Activated T-cell treated with anti-CD3 and anti-CD28 coated beads, Interleukin-2, amount 50 U/mL, for 72 hours (primary cell): ENCODE measurements at places on chromosomes 12 and 14. TPM values are rescaled to one million over a fixed set of nuclear protein-coding genes. Genes with fewer than 3 reads are reported as not detected.

- no peak overlapping the region for H3K4me3 ChIP-seq
- no peaks in the 10 kb centered on the region for H3K4me1 ChIP-seq
- no peak overlapping the region for H3K27ac ChIP-seq
- peaks cover 12% of the 10 kb centered on the region for H3K27me3 ChIP-seq
Observed at GRCh38 chr12:102851246-102851645, 65.8 kb downstream of the PAH start.

- DNase-seq = no peak
- H3K4me3 ChIP-seq = no peak overlapping the region
- H3K27me3 ChIP-seq = no peaks in the 10 kb centered on the region
- H3K27ac ChIP-seq = no peak overlapping the region
- H3K36me3 ChIP-seq = no peaks in the 10 kb centered on the region
Observed at GRCh38 chr14:55512421-55512820, 67.6 kb upstream of the KTN1 start.

DNA sequence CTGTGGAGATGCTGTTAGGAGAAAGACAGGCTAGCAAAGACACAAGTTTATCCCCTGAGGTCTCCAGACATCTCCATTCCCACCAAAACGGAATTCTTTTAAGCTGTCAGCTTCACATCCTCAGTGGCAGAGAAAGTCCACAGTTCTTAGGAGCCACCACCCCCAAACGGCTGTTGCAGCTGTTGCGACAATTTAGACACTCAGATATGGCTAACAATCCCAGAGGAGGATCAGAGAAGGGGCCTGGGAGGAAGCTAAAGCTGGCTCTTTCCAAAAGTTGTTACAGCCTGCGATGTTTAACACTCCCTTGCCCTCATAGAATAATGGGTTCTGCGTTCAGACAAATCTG lies 1.9 kb upstream of the ATP5MC2 start:
- no peak for DNase-seq
- no peak overlapping the region for H3K27ac ChIP-seq
- H3K4me3 ChIP-seq = peak overlapping the region; percentile 76
- H3K36me3 ChIP-seq = no peaks in the 10 kb centered on the region
- H3K4me1 ChIP-seq = peaks cover 33% of the 10 kb centered on the region

GRCh38 chr12:38775457-38775856 lies 129.9 kb downstream of the CPNE8 start:
- no peaks in the 10 kb centered on the region for H3K27me3 ChIP-seq
- H3K27ac ChIP-seq = no peak overlapping the region
- H3K4me1 ChIP-seq = no peaks in the 10 kb centered on the region
- no peak for DNase-seq
- H3K4me3 ChIP-seq = no peak overlapping the region
- peaks cover 2% of the 10 kb centered on the region for H3K36me3 ChIP-seq

DNA sequence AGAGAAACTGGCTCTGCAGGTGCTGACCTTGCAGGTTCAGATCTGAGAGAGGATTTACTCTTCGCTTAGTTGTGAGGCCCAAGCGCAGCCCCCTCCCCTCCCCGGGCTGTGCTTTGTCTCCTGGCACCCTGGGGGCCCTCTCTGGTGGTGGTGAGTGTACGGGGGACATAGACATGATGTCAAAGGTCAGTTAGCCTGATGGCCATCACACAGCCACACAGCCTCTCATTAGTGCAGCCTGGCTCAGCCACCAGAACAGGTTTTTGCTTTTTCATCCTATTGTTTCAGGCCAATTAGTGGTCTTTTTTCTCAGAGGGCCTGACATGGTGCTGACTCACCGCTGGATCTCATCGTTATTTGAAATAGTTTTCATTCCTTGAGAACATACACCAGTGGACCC lies 437.9 kb downstream of the AACS start:
- no peaks in the 10 kb centered on the region for H3K4me1 ChIP-seq
- H3K27ac ChIP-seq = no peak overlapping the region
- H3K4me3 ChIP-seq = no peak overlapping the region
- no peak for DNase-seq

DNA sequence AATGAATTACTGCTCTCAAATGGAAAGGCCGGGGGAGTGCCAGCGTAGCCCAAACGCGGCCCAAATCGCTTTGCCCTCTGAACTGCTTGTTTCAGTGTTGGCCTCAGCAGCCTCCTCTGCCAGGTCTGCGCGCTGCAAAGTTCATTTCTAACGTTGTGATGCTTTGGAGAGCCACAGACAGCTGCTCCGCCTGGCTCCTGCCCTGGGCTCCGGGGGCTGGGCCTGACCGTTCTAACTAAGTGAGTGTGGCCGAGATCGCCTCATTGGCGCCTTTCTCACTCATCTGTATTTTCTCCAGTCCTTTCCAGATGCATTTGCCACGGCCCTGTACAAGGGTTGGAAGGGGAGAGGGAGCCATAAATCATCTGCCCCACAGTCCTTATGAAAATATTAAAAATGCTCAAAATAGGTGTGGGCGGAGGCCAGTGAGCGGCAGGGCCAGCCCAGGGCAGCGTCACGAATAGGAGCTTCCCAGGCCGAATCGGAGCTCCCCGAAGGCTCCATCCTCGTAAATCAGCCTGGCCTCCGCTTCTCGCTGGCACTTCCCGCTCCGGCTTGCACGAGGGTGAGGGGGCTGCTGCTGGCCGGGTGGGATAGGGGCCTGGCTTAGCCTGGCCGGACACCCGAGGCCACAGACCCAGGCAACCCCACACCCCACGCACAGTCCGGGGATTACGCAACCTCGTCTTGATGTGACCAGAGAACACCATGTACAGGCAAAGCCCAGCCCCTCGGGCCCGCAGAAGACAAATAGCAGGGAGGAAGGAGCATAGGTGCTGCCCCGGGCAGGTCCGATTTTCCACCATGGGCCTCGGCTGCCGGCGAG lies 196.6 kb upstream of the DIO3 start:
- peaks cover 17% of the 10 kb centered on the region for H3K27me3 ChIP-seq
- no peak for DNase-seq
- no peaks in the 10 kb centered on the region for H3K4me1 ChIP-seq

DNA sequence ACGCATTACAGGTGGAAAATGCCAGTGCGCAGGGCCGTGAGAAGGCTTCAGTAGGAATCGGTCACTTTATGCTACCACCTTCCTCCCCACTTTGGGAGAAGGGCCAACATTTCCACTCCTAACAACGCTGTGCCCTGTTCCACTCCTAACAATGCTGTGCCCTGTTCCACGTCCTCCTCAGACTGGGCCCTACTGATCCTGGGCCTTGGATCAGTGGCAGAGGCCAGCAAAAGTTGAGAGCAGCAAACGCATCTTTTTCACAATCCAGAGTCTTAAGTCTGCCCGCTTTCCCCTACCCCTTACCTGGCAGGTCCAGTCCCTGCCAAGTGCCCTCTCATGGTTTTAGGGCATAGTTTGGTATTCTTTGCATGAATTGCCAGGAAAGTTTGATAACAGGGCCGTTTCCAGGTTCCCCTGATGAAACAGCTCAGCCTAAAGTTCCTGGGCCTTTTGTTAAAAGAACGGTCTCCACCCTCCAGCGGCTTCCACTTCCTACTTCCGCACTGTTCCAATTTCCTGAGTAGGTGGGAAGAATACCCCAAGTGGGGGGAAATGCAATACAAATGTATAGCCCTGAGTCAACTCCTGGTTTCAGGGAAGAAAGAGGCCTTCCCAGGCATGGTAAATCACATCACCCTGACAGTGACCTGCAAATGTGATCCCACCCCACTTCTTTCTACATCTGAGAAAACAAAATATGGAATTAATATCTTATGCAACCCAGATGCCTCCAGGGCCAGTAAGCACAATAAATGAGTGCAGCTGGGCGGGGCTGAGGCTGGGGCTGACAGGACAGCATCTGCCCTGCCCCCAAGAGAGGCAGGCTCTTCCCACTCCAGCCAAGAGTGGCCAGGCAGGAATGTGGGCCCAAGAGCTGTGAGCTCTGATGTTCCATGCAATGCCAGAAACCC lies 15.0 kb downstream of the KCTD10 start:
- peaks cover 59% of the 10 kb centered on the region for H3K4me1 ChIP-seq
- H3K4me3 ChIP-seq = no peak overlapping the region
- peaks cover 1% of the 10 kb centered on the region for H3K36me3 ChIP-seq
- no peaks in the 10 kb centered on the region for H3K27me3 ChIP-seq

DNA sequence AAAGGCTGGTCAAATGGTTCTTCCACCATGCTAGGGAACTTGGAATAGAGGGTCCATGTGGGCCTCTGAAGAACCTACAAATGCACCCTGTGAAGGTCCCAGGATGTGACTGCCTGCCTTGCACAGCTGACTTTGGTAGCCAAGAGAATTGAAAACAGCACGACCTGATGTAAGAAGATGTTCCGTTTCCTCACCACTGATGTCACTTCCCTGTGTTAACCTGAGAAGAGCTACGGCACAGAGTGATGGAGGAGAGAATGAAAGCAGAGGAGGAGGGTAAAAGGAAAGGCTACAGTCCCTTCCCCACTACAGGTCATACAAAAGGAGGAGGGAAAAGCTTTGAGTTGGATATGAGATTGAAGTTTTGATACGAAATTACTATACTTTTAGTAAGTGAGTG lies 328.8 kb downstream of the RGS6 start:
- no peaks in the 10 kb centered on the region for H3K36me3 ChIP-seq
- DNase-seq = no peak
- H3K27me3 ChIP-seq = peaks cover 34% of the 10 kb centered on the region
- H3K27ac ChIP-seq = no peak overlapping the region
- peaks cover 4% of the 10 kb centered on the region for H3K4me1 ChIP-seq
- H3K4me3 ChIP-seq = no peak overlapping the region

DNA sequence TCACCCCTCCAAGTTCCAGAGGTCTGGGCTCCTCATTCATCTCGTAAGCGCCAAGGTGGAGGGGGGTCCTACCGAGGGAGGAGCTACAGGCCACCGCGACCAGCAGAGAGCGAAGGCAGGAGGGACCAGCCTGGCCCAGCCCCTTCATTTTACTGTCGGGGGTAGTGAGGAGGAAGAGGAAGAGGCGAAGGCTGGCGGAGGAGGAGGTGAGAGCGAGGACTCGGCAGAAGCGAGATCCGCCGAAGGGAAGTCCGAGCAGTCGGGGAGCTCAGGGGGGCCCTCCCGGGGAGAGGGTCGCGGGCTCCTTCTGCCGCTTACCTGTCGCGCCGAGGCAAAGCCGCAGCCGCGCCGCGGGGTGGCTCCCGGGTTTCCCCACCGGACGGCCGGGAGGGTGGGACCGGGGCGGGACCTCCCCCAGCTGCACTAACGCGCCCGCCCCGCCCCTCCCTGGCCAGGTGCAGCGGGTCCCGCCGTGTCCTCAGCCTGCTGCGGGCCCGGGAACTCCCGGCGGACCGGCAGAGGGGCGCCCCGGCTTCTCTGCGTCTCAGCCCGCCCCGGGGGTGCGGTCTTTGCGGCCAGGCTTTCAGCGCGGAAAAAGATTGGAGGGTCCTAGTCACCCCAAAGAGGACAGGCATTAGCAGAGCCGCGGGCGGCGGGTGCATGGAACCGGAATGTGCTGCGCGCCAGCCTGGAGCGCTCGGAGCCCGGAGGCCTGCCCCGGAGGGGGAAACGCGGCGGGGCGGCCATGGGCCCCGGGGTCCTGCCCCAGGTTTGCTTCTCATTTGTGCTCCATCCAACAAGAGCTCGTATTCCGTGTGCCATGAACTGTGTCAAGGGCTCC lies at the start of gene GALNT6:
TSS of gene GALNT6 (minus strand) at position 124 of the 841 bp plus-strand sequence. CDS start 11,625 bp downstream, outside the sequence.
- peak within 1 kb of the TSS; percentile 45 for H3K27ac ChIP-seq
- DNase-seq = peak; percentile 74
- H3K27me3 ChIP-seq = no peaks in the 10 kb centered on the region
- peak within 1 kb of the TSS; percentile 97 for H3K4me3 ChIP-seq

TRHDE gene
- total RNA-seq = not detected

FOXG1 gene
- total RNA-seq = not detected

DTX1 gene
- 18.0 TPM for total RNA-seq

CD4 gene
- 141 TPM for total RNA-seq

NTS gene
- total RNA-seq = not detected
